CMK (cell line): ENCODE measurements at places on chromosomes 3 and 15.
A peak's percentile ranks its signal among the peaks of the same experiment; 100 is the strongest.

- DNase-seq, result no peak
Observed at GRCh38 chr3:151227266-151227806, 24.3 kb upstream of the GPR171 start.

DNA sequence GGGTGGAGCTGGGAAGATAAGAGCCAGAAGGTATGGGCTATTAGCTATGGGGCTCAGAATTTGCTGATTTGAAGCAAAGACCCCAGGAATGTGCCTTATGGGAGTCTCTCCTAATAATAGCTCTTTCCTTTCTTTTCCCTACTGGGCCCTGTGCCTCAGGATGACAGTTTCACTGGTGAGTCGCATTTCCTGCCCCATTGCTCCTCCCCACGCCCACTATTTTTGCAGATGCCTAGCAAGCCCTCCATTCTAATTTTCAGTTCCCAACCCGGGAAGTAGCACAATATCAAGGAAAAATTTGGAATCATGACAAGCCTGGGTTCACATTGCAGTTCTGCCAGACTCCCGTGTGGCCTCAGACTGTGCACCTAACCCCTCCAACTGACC, 583 bp downstream of the IL17RE start:
- DNase-seq, result no peak

DNA sequence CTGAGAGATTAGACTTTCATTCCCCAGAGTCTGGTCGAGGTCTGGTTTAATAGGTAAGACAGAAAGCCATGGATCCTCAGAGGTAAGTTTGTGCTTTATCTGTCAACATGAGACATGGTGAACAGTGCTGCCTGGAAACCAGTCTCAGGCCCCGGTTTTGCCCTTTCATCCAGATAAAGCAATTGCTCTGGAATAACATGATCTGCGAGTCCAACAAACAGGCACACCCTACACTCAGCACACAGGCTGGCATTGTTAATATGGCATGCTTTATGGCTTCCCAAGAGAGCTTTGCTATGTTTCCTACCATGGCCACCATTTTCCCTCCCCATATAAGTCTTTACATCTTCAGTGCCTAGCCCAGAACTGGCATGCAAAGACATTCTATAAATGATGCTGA, 30.1 kb upstream of the MNS1 start:
- no peak for DNase-seq

- DNase-seq, result no peak
Observed at GRCh38 chr3:34038131-34038530, 239.7 kb downstream of the PDCD6IP start.

GRCh38 chr3:72533591-72534473, 314.4 kb downstream of the SHQ1 start:
- DNase-seq, result no peak

DNA sequence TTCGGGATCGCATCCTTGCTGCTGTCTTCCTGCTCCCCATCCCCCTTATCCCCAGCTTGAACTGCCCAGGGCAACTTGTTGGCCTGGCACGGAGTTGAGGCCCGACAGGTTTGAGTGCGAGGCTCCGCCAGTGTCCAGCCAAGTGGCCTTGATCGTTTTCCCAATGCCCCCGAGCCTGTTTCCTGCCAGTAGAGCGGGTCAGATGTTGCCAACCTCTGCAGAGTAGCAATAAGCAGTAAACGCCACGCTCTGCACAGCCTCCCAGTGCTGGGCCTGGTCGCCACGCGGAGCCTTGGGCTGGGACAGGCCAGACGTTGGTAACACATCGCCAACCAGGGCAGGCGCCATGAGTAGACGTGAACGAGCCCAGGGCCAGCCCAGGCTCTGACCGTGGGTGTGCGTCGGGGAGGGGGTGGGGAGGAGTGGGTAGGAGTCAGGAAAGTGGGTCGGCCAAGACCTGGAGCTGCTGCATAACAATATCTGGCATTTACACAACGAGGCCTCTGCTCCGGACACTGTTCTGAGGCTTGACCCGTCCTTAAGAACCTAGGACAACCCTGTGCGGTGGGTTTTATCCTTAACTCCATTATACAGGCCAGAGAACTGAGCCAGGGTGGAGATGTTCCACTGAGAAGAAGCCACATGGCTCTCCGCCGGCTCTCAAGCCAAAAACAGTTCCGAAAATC, 444 bp upstream of the ABHD14A start:
- DNase-seq, result no peak

GRCh38 chr3:134002306-134002705, 27.4 kb downstream of the SLCO2A1 start:
- no peak for DNase-seq

DNA sequence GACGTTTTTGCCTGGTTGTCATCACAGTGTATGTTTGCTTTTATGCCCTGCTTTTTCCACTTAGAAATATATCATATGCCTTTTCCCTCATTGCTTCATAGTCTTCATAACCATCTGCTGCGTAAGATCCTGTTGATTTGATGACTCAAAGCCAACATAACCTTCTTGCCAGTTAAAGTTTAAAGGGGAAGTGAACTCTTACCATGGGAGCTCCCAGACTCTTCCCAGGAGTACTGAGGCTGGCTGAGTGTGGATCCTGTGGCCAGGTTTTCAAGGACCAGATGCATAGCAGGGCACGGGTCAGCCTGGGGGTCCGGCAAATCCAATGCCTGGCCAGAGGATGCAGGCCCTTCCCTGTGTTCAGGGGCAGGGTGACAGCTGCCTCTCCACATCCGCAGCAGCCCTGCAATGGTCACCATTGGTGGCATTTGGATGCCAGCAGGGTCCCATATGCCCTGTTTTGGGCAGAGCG, 42.0 kb upstream of the SACM1L start:
- DNase-seq, result no peak

- DNase-seq, result peak; percentile 71
Observed at GRCh38 chr15:63436872-63437375, 55.3 kb upstream of the CA12 start.

- no peak for DNase-seq
Observed at GRCh38 chr3:52430416-52430810, 14.5 kb downstream of the SEMA3G start.

DNA sequence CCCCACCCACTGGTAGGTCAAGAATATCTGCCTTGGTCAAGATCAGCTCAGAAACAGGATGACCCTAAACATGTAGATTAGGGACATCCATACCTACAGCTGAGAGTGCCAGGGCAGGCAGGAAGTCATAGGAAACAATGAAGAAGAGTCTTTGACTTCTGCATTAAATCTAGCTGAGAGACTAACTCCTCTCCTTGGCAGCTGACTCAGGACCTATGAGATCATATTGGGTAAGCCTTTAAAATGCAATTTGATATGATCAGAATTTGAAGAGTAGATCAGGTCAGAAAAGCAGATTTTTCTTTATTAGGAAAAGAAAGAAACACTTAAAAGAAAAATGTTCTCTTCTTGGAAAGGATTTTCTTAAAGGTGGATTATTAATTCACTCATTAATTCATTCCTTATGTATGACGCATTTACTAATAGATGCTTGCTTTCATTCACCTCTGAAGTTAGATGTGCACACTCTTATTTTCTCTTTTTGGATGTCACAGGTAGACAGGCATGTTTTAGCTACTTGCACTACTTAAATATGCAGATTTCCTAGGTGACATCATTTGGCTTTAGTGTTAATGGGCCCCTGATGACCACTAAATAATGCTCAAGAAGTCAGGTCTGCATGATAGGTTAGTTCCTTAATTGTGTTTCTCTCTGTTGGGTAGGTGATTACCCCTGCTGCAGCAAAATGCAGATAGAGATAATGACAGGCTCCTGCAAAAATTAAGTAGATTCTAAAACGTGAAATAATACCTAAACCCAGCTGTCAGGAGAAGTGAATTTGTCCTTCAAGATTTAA, 35.7 kb upstream of the GSK3B start:
- DNase-seq, result no peak

DNA sequence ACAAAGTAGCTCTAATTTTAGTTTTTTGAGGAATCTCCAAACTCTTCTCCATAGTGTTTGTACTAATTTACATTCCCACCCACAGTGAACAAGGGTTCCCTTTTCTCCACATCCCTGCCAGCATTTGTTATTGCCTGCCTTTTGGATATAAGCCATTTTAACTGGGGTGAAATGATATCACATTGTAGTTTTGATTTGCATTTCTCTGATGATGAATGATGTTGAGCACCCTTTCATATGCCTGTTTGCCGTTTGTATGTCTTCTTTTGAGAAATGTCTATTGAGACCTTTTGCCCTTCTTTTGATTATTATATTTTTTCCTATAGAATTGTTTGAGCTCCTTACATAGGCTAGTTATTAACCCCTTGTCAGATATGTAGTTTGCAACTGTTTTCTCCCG, 239.9 kb upstream of the TPM1 start:
- DNase-seq, result no peak

GRCh38 chr15:61736790-61737189, 323.5 kb downstream of the VPS13C start:
- no peak for DNase-seq

DNA sequence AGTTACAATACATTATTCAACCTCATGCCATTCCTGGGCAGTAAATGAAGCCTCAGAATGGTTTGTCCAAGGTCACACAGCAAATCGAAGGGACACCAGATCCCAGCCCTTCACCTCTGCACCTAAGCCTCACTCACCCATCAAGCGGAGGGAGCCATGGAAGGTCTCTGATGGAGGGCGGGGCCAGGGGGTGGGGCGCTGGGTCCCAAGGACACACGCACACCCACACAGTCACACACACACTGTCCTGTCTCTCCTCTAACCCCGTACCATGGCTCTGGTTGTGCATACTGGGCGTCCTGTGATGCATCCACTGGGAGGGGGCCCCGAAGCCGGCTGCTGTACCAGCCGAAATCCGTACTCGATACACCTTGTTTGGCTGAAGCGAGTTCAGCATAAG, 15.3 kb upstream of the IGDCC3 start:
- no peak for DNase-seq

GRCh38 chr3:123653221-123653682, 68.4 kb upstream of the HACD2 start:
- DNase-seq, result no peak

GRCh38 chr3:124281453-124282316, 289.8 kb upstream of the ROPN1 start:
- DNase-seq, result no peak

DNA sequence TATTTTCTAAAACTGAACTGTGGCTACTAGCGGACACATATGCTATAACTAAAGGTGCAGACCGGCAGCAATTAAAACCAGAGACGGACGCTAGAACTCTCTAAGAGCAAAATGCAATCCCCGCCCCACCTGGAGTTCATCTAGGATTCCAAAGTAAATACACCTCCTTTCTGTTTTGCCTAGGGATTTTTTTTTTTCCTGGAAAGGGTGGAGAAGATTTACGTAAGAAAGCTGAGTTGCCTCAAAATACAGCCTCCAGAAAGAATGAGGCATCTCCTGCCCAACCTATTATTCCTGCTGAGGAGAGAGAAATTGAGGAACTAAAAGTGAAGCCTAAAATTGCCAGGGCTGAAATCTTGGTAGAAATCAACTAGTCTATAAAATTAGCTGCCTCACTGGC, 150.2 kb downstream of the TP63 start:
- no peak for DNase-seq

DNA sequence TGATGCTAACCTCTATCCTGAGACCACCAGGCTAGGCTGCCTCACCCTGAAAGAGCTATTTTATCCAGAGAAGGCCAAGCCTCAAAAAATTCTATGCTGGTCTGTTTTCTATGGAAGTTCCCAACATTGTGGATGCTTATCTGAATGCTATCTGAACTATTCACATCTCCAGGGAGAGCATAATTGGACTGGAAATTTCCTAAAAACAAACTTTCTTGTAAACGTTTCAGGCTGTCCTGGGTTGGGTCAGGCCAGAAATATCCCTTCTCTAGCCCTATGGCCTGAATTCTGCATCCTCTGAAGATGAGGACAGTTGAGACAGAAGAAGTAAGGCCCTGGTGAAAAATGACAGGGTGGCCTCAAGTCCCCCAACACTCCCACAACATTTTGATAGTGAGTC, 706.4 kb upstream of the NR2F2 start:
- no peak for DNase-seq

DNA sequence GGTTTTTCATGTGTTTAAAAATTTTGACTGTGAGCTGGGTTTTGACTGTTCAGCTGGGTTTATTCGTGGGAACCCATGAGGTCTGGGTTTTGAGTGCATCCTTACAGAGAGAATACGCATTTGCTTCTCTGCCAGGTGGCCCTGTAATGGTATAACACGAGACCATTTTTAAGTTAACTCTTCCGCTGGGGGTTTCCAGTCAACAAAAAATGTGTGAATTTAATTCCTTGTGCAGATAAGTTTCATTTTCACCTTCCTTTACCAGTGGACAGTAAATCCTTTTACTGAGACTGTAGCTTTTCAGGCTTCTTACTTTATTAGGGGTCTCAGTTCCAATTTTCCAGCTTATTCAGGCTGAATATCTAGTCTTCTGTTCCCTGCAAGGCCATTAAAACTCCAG, 149.6 kb downstream of the OPA1 start:
- DNase-seq, result no peak

- DNase-seq, result no peak
Observed at GRCh38 chr3:19662486-19662885, 271.5 kb downstream of the EFHB start.

DNA sequence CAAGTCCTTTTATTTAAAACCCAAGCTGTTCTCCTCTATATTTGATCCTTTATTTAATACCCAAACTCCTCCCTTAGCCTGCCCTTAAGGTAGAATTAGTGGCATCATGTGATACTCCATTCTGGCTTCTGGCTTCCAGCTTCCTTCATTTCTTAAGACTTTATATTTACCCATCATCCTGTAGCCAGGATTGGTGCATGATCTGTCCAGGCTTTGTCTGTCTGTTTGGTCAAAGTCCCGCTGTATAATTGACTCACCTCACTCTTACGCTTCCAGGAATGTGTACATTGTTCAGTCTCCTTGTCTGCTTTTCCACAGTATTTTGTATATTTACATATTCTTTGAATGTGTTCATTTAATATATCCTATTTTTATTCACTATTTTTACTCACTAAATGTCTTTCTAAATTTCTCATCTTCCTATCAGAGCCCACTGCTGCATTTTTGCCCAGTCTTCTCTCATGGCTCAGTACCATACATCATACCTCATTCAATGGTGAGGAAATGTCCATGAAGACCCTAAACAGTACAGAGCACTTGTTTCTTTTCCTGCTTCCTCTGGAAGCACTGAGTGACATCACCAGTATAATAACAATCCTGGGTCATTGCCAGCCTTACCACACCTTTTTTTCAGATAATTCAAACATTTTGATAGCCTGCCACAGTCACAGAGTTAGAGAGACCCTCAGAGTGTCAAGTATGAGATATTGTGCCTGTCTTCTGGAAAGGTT, 31.5 kb downstream of the TMEM108 start:
- no peak for DNase-seq

- no peak for DNase-seq
Observed at GRCh38 chr15:52256930-52257733, 38.5 kb downstream of the MYO5C start.

DNA sequence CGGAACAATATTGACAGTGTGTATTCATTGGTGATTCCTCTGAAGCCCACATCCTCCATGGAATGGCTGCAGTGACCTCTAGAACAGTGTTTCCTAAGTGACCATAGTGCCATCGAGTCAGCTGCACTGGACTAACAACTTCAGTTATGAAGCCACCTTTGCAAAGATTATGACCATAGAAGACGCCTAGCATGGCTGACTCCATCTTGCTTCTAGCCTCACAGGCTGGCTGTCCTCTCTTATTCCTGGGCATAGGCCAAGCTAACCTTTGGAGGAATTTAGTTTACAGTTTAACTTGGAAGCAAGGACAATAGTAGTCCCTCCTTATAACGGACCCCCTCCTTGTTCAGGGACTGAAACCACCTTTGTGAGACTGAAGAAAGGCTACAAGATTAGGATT, 37.3 kb upstream of the OSBPL11 start:
- no peak for DNase-seq
